ENCODE measurements at places on chromosomes 12 and 14.
A peak's percentile ranks its signal among the peaks of the same experiment; 100 is the strongest.

DNA sequence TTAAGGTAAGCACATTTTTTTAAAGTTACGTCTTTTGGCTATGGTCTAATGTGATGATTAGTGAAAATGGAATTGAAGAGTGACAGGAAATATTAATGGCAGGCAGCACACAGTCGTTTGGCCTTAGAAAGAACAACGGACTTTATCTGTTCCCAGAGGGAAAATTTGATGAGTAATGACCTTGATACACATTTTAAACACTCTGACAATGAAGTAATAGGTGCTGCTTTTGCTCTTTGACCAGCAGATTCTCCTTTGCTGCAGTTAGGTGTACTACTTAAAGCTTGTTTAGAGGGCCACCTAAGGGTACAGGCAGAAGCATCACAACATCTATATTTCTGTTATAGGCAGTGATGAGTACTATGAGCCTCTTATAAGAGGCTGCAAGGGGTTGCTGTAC is 27.1 kb upstream of the RNU6-8 start:
- DNase-seq, result no peak

DNA sequence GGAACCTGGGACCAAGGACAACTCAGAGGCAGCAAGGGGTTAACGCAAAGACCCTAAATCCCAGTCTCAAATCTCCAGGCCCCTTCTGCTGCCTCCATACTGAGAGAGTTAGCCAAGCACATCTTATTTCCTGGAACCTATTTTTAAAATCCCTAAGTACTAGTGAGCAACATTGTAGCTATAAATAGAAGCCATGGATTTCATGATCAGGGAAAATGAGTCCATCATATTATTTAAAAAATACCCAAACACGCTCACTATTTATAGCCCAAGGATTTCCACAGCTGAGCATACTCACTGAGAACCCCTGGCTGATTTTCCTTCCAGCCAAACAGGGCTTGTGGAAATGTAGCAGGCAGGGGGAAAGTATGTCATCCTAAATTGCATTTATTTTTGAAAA is 19.4 kb upstream of the TUNAR start:
- DNase-seq, result no peak

- DNase-seq, result peak; percentile 98
Measured at GRCh38 chr12:51326698-51327439, 2.9 kb upstream of the BIN2 start.

- DNase-seq, result no peak
Measured at GRCh38 chr12:28240853-28241252, 50.6 kb downstream of the CCDC91 start.

- DNase-seq, result no peak
Measured at GRCh38 chr14:64774272-64774671, 70.0 kb downstream of the PLEKHG3 start.

GRCh38 chr12:127125607-127126259 is 1141.2 kb upstream of the TMEM132C start:
- no peak for DNase-seq

DNA sequence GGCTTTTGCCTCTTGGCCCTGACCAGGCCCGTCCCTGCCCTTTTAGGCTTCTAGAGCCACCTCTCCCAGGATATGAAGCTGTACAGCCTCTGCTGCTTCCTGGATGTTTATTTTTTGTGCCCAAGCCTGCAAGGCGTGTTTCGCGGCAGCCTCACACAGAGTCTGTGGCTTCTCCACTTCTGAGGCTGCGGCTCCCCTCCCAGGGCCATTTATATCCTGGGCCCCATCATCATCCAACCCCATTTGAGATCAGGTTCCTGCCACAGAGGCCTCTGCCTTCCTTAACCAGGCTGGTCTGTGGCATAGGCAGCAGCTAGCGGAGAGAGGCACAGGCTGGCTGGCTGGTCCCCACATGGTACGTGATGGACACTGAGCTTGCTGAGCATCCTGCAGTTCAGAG is 114.1 kb upstream of the PWP1 start:
- DNase-seq, result no peak

Data from Kasumi-1 (cell line).